ENCODE measurements at places on chromosomes 7 and 10.

GRCh38 chr10:27482984-27483956 is 20.8 kb upstream of the RAB18 start:
- no peak for DNase-seq

- DNase-seq, result no peak
Observed at GRCh38 chr7:12809476-12809875, 122.0 kb downstream of the ARL4A start.

- no peak for DNase-seq
Observed at GRCh38 chr10:124541076-124541903, 79.7 kb downstream of the LHPP start.

- peak; percentile 48 for DNase-seq
Observed at GRCh38 chr10:1715821-1716220, 21.5 kb downstream of the ADARB2 start.

GRCh38 chr7:5424749-5425506 is 1.3 kb upstream of the TNRC18 start:
- no peak for DNase-seq

GRCh38 chr10:85976267-85976793 is 390.3 kb downstream of the GRID1 start:
- no peak for DNase-seq

GRCh38 chr10:80632742-80633141 is 95.0 kb downstream of the SH2D4B start:
- no peak for DNase-seq

- DNase-seq, result peak; percentile 75
Observed at GRCh38 chr10:92757066-92757710, 67.4 kb downstream of the HHEX start.

DNA sequence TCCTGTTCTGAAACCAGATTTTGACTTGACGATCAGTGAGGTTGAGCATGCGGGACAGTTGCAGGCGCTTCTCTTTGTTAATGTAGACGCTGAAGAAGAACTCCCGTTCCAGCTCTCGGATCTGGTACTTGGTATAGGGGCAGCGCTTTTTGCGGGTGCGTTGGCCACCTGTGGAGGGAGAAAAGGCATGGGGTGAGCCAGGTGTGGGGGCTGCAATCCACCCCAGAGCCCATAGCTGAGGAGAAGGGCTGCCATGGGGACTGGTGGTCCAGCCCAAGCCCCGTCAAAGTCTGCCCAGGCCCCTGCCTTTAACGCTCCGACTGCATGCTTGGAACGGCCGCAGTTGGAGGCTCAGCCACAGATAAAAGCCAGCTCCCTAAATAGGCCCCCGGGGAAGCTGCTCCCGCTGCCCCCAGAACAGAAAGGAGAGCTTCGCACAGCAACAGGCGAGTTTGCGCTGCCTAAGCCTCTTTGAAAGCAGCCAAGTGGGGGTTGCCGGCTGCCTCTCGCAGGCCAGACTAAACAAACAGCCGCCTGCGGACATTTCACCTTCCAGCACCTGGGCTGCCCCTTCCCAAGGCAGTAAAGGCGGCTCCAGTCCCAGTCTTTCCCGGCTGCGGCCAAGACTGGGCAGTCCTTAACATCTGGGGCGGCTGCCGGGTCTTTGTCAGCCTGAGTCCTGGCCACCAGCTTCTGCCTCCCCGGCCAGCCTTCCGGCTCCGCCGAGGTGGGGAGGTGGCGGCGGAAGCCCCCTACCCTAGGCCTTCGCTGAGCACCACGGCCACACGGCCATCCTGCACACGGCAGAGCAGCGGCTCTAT is 2.0 kb downstream of the HOXA11 start:
- no peak for DNase-seq

DNA sequence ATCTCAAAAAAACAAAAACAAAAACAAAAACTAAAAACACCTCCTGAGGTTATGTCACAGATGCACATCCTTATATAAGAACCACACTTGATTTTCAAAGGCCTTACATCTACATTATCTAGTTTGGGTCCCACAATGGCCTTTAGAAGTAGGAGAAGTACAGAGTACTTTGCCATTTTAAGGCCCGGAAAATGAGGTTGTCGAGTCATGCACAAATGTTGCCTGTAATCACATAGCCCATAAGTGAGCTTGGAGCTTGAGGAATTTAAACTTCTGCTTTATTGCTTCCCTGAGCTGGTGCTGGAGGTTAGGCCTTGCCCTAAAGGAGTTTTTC is 9.7 kb upstream of the MKRN1 start:
- no peak for DNase-seq

- DNase-seq, result no peak
Observed at GRCh38 chr10:48517482-48517881, 87.4 kb downstream of the ARHGAP22 start.

- no peak for DNase-seq
Observed at GRCh38 chr7:158647475-158647792, 57.2 kb downstream of the NCAPG2 start.

DNA sequence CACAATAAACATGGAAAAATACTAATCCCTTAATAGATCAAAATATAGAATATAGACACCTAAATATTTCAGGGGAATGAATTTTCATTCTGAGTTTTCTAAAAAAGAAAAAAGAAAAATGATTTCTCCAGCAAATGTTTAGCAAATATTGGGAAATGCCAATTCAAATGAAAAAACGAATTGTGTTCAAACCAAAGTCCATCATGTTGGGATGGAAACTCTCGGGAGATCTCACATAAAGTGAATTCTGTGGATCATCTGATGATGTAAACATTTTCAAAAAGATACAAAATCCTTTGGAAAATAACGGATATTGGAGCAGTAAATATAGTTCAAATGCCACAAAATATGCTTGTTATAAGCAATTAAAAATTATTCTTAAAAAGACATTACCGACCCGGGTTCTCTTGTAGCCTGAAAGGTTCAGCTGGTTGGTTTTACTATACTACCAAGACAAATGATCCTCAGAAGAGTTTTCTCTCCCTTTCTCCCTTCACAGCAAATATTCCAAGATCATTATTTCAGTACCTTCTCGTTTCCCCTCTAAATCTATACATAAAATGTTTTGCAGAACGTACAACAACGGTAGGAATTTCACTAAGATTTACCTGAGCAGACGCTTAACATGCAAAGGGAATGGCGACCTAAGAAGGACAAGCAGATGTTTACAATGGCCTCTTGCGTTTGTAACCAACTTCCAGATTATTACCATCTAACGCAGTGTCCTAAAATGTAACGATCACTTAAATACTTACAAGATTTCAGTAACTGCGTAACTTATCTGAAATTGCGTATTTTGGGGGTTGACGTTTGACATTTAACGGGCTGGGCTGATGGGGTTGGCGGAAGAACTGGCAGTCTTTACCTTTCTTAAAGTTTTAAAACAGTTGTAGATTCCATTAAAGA is 2.5 kb downstream of the HOXA13 start:
- no peak for DNase-seq

- DNase-seq, result no peak
Observed at GRCh38 chr10:103433858-103434257, 18.3 kb downstream of the CALHM2 start.

Data from GM10248 (cell line).